ENCODE measurements at places on chromosomes 3 and 15.
A peak's percentile ranks its signal among the peaks of the same experiment; 100 is the strongest.

DNA sequence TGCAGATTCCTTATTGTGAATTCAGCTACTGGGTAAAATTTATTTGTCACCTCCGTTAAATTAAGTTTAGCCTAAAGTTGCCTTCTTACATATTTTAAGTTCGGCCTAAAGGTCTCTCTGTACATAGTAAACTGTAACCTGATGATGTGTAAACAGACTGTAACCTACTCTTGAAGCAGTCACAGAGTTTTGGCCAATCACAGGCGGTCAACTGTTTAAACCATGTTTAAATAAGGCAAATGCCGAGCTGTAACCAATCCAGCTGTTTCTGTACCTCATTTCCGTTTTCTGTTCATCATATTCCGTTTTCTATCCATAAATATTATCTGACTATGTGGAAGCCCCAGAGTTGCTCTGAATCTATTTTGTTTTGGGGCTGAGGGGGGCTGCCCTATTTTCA, 2.4 kb upstream of the ADAMTSL3 start:
- DNase-seq = no peak

GRCh38 chr15:50854601-50855490, 53.6 kb upstream of the AP4E1 start:
- no peak for DNase-seq

- DNase-seq = no peak
These were observed 211.8 kb downstream of the NR2F2 start for GRCh38 chr15:96542130-96542770.

DNA sequence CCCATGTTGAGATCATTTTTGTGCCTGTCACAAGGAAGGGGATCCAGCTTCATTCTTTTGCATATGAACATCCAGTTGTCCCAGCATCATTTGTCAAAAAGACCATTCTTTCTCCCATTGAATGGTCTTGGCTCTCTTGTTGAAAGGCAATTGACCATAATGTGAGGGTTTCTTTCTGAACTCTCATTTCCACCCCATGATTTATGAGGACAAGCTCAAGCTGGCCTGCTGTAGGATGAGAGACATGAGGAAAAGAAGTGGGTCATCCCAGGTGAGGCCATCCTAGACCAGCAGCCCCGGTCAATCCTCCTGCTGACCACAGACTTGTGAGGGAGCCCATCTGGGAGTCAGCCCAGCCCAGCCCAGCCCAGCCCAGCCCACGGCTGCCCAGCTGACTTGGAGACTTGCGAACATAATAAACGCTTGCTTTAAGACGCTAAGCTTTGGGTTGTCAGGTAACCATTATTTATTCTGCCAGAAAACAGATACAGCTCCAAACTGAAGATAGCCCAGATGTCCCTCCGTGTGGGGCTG, 69.0 kb downstream of the LINGO1 start:
- DNase-seq = no peak

DNA sequence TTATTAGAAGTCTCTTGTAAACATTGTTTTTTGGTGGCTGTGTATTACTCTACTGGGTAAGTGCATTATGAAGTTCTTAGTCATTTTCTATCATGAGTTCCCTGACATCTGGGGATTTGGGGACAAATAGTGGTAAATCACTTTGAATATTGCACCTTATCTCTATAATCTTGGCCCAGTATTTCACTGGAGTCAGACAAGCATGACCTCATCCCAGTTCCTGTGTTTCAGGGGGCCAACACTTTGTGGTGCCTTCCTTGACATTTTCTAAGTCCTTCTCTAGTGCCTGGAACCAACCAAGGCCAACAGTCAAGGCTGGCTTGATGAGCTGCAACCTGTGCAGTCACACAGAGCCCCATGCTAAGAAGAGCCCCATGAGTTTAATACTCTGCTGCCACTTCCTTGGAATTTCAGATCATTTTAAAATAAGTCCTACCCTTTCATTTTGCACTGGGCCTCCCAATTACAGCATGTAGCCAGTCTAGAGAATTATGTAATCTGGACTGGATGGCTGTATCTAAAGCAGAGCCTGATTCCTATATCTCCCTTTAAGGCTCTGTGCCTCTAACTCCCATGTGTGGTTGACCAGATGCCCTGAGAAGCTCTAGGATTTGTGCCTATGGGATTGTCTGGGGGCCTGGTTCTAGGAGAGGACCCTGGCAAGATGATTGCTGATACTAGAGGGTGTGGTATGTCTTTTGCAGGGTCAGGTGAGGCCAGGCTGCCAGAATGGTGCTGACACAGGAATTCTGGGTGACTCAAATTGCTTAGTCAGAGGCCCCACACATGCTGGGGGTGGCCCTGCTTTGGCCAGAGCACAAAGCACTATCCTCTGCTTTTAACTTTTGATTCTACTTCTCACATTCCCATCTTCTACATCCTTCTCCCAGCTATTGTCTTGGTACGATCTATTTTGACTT, 319.6 kb upstream of the TBC1D5 start:
- no peak for DNase-seq

- no peak for DNase-seq
These were observed 453.0 kb downstream of the DIPK2A start for GRCh38 chr3:144424606-144425005.

GRCh38 chr15:42490671-42491538, at the start of gene ZNF106:
ZNF106 (minus strand) TSS chr15:42491141; CDS start chr15:42472289, 18,852 bp downstream.
- peak; percentile 90 for DNase-seq

DNA sequence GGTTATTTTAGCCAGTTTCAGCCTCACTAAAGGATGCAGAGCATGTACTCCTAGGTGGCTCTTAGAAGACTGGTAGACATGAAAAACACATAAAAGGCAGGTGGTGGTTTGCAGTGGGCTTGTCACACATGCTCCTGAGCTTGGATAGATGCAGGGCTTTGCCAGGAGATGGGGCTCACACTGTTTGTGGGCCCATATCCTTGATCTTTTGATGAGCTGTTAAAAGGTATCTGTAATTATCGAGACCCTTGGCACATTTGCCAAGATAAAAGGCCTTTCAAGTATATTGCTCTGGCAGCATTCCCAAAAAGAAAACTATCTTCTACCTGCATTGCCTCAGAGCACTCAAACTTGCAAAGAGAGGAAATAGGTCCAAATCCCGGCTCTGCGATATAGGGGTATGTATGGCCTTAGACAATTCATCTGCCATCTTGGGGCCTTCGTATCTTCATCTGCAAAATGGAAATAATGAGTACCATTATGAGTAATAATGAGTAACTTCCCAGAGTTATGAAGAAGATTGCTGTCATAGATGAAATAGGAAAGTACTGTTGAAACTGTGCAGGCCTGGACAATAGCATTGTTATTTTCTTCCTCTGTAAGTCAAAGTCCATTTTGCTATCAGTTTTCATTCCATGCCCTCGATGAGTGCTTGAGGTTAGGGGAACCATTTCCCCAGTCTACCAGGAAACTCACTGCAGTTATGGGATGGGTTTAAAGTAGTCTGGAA, 172.7 kb downstream of the SYNPR start:
- no peak for DNase-seq

GRCh38 chr15:42800731-42801474, 64.0 kb upstream of the CDAN1 start:
- DNase-seq = no peak

DNA sequence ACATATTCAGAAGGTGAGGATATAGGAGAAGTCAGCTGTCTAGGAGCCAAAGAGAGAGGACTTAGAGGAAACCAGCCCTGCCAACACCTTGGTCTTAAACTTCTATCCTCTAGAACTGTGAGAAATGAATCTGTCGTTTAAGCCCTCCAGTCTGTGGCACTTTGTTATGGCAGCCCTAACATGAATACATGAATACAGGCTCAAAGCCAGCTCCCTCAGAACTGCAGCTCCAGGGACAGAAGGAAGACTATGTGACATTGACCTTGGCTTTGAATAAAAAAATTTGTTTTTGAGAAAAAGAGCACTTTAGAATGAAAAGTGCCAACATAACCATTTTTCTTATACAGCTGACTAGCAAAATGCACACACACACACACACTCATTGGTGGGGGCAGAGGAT, 110.9 kb upstream of the ATP2B2 start:
- no peak for DNase-seq

DNA sequence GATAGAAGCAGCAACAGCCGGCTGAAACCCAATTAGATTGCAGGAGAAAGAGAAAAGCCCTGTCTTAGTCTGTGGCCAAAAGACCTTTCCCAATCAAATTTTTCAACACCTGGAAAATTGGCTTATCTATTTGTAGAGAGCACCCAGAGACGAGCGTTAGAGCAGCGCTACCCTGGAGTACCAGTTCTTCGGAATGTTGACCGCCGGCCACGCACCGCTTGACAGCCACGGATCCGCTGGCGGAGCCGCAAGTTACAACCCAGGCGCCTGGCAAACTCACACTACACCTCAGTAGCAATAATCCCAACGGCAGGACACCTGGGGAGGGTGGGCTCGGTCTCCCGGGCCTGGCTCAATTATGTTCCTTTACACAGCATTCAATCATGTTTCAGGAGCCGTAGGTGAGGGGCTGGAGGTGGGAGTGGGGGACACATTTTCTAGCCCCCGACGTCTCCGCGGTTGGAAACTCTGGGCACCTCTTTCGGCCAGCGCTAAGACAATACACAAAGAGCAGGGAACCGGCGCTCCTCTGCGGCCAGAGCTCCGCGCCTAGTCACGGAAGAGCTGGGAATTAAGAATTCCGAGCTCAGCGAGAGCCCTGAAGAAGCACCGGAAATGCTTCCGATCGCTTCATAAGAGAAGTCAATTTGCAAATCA, 1.2 kb downstream of the MB21D2 start:
- no peak for DNase-seq

- DNase-seq = no peak
These were observed 35.6 kb downstream of the MAP1A start for GRCh38 chr15:43552986-43553385.

GRCh38 chr3:64393193-64393592, 167.9 kb upstream of the PRICKLE2 start:
- DNase-seq = no peak

DNA sequence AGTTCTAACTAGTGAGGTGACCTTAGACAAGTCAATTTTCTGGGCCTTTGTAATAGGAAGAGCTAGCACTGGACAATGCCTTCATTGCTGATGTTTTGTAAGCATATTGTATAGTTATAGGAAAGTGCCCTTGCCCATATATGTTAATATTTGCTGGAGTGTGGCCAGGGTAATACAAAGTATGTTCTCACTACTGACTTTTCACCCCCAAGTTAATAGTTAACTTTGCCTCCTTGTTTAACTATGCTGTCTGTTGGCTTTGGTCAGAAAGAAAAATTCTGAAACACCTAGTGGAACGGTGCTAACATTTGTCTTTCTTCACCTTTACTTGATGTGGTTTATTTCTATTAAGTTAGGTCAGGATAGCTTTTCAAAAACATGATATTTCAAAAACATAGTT, 287.4 kb upstream of the CTNNB1 start:
- DNase-seq = no peak

GRCh38 chr15:100281096-100281917, 60.5 kb downstream of the ADAMTS17 start:
- DNase-seq = no peak

DNA sequence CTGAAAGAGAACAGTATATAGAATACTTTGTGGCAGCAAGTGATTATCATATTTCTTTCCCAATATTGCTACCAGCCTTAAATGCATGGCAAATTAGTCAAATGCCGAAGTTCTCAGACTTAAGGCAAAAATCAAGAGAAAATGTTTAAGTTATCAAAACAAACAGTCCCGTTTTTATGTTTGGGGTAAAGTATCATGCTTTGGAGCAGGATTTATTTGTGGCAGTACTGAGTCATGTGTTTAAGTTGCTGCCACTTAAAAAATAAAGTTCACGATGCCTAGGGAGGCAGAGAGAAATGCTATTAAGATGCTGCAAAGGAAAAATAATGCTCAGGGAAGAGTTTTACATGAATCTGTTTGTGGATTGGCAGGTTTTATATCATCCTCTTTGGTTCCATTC, 417.4 kb upstream of the MDFIC2 start:
- no peak for DNase-seq

GRCh38 chr3:46668116-46668515, 25.4 kb downstream of the ALS2CL start:
- no peak for DNase-seq

DNA sequence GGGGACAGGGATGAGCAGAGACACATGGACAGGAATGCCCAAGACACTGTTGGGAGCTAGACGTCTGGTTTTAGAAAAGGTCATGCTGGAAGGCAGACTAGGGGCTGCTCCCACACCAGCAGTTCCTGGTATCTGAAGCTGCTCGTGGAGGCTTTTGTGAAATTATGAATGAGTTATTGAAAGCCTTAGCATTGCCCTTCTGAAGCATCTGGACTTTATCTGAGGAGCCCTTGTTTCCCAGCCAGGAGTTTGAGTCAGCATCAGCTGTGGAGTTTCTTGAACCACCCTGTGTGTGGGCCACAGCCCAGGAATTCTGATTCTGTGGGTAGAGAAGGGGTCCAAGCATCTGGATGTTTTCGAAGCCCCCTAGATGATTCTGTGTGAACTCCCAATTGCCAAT, 258.7 kb downstream of the SLCO3A1 start:
- DNase-seq = no peak

DNA sequence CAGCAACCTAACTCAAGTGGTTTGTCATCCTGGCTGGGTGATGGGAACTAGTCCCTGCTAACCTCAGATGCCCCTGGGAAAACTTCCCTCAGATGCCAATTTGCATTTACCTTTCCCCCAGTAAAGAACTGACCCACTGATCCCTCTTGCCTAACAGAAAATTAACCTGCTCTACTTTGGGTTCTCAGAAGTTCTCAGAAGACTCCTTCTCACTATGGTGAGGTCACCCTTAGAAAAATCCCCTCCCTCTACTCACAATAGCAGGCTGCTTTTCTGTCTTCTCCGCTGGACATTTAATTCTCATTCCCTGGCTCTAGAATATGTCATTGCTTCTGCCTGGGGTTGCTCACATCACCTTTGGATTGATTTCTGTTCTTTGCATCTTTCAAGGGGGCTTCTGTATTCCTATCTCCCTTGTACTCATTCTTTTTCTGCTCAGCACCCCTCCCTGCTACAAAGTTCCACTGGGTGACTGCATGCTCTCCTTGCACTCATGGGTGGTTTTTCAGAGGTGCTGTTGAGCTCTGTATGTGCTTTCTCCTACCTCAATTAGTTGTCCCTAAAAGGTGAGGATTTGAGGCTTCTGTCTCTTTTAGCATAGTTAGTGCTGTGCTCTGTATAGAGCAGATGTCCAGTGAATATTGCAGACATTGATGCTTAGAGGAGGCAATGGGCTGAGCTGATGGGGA, 869 bp downstream of the PLA1A start:
- no peak for DNase-seq

DNA sequence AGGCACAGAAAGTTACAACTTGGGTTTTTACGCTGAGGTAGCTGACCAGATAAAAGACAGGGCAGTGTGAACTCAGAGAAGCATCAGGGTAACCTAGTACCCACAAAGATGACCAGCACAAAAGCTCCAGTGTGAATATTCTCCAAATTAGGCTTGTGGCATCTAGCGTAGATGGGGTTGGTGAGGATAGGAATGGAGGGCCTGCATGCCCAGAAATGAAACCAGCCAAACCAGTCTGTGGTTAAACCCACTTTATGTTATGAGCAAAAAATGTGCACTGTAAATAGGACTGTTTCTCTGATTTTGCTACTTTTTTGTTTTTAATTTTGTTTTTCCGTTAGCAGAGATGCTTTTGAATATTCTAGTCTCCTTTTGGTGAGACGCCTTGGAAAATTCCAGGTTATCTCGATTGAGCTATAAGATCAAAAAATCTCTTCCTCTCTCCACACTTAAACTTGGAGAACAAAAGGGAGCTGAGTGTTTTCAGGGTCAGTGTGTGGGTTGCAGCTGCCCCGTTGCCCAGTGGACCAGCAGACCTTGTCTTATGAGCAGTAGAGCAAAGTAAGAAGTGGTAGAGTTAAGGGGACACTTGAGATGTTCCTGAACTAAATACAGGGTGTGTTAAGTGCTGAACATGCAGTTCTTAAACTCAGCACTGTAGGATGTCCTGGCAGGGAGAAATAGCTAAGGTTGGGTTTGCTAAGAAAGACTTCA, 132.9 kb downstream of the C3orf38 start:
- no peak for DNase-seq

- DNase-seq = no peak
These were observed 28.3 kb downstream of the LRRC2 start for GRCh38 chr3:46537779-46538178.
